ENCODE measurements at places on chromosomes 16 and 17.
A peak's percentile ranks its signal among the peaks of the same experiment; 100 is the strongest.

DNA sequence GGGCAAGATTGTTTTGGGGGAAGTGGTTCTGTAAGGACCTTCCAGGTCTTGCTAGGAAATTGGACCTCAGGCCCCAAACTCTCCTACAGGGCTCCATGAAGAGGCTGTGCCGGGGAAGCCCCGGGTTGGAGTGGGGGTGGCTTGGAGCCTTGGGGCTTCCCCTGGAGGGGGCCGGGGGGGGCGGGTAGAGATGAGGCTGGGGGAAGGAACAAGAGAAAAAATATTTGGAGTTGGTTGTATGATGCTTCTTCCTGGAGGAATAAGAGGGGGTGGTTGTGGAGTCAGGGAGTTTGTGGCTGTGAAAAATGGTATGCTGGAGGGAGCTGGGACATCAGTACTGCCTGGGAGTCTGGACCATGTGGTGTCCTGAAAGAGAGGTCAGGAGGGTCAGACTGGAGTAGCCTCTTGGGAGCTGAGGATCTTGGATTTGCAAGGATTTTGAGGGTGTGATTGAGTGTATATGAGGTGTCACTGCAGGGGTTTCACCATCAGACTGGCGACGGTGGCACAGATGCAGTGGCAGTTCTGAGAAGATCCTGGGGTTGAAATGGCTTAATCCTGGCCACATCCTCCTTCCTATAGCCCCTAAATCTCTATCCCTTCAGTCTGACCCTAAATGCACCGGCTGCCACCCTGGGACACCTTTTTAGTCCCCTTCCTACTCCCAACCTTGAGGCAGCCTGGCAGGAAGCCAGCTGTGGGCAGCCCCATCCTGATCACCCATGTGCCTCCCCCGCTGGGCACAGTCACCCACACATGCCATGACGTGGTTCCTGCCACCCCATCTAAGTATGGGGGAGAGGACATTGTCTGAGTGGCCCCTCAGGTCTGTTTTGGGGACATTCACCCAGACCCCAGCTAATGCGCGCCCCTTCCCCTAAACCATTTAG is 10.9 kb downstream of the RARA start:
- peak; percentile 34 for DNase-seq

- DNase-seq: no peak
Observed at GRCh38 chr17:28573521-28573920, 2.2 kb upstream of the PIGS start.

DNA sequence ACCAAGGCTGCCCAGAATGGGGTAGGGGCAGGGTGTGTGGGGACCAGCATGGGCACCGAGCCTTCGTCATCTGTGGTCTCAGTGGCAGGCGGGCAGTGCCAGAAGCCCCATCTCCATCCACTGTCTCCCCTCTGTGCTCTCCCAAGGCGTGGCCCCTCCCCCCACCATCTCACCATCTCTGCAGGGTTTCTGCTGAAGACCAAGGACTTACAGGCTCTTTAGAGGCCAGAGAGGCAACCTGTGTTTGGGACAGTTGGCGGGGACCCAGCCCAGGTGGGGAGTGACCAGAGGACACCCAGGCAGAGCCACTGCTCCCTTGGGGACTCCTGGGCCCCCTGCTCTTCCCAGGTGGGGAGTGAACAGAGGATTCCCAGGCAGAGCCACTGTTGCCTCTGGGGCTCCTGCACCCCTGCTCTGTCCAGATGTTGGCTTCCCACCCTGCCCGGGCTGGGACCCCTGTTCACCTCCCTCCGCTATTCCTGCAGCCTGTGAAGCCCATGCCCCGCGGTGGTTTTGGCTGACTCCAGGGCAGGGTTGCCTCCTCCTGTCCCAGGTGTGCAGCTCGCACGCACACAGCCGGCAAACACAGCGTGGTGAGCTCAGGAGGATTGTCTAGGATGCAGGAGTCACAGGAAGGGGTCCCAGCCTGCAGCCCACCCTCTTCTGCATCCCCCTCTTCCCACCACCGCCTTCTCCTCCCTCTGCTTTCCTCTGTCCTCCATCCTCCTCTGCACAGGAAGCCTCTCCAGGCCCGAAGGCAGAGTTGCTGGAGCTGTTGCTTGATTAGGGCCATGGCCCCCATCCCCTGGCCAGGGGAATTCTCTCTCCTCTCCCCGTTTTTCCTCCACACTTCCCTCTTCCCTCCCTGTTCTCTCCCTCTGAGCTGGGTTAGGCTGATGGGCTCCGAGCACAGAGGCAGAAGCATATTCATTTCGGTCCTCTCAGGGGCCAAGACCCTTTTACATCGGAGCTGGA is 45.0 kb downstream of the SLC7A5 start:
- DNase-seq: no peak

DNA sequence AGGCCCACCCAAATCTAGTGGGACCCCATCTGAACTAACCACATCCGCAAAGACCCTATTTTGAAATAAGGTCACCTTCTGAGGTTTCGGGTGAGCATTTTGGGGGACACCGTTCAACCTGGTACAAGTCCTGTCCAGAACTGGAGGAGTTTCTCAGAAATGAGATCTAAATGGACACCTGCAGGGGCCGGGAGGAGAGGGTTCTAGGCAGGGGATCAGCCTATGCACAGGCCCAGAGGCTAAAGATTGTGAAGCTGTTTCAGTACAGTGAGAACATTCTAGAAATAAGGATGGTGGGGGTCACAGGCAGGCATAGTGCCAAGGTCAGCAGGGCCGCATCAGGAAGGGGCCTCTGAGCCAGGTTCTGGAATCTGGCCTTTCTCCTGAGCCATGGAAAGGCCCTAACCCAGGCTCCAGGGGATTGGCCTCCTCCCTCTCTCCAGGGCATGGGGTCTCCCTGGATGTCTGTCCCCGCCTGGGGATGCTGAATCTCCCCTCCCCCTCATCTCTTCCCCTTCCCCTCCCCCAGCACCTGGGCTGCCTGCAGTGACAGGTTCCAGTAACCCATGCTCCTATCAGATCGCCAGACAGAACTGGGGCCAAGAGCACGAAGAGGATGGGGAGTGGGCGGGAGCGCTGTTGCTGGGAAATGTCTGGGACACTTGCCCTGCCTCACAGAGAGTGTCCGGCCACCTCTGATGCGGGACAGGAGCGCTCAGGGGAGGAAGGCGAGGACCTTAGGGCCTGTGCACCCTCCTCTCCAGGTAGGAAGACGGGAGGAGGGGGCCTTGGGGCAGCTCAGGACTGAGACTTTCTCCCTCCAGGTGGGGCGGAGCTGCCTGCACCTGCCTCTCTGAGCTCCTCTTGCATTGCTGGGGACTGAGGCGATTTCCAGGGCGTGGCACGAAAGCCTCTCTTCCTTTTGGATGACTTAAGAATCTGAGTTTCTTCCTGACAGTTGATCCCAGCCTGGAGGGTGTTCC is 321.4 kb upstream of the TNRC6C start:
- DNase-seq: no peak

GRCh38 chr17:27379888-27380533 is 76.2 kb upstream of the KSR1 start:
- DNase-seq: no peak

GRCh38 chr16:57190136-57190535 is 4.0 kb downstream of the RSPRY1 start:
- DNase-seq: no peak

GRCh38 chr16:64865069-64865696 is 256.7 kb downstream of the CDH11 start:
- DNase-seq: no peak

DNA sequence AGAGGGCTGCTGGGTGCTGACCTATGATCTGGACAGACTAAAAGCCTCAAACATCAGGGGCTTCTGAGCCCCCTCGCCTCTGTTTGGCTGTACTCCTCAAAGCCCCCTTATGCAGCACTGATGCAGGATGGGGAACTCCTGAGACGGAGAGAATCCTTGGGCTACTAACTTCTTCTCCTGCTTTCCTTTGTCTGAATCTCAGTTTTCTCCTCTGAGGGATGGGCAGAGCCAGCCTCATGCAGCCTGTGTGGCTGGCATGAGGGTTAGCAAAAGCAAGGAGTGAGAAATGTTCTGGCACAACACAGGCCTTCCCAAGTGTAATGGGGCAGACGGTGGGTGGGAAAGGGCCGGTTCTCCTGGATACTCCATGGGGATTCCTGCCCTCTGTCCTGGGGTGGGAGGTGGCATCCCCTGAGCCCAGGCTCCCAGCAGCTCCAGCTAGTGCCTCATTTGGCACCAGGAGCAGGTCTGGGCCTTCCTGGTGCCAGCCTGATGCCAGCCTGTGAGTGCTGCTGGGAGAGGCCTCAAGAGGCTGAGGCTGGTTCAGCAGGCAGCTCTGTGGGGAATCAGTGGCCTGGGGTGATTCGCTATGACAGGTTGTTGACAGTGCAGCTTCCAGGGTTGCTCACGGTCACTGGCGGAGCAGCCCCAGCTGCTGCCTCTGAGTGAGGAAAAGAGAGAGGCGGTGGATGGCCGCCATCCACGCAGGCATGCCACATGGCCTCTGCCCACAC is 4.0 kb upstream of the BRD7 start:
- DNase-seq: no peak

DNA sequence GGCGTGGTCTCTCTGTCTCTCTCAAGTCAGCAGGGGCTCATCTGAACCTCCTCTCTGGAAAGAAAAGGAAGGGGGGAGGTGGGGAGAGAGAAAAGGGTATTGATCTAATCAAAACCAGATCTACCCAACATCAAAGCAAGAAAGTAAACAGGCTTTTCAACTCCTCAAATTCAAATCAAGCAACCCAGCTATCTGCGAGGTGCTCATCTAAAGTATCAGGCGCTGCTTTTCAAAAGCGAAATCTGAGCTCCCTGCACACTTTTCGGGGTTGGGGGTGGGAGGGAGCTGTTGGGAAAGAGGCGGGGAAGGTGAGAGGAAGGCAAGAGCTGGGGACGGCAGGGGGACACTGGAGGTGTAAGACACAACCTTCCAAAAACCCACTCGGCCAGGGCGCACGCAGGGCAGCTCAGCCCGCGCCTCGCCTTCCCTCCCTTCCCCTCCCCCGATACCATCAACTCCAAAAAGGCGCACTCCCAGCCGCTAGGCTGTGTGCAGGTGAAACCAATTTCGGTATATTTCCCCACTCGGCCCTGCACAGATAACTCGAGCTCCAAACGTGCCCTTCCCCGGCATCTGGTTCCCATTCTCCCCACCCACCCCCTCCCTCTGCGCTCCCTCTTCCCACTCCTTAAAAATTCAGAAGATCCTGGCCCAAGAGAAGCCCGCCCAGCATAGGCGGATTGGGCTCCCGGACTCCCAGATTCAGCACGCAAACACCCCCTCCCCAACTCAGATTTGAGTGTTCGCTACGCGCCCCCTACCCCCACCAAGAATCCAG is 2.6 kb downstream of the AXIN2 start:
- DNase-seq: no peak

DNA sequence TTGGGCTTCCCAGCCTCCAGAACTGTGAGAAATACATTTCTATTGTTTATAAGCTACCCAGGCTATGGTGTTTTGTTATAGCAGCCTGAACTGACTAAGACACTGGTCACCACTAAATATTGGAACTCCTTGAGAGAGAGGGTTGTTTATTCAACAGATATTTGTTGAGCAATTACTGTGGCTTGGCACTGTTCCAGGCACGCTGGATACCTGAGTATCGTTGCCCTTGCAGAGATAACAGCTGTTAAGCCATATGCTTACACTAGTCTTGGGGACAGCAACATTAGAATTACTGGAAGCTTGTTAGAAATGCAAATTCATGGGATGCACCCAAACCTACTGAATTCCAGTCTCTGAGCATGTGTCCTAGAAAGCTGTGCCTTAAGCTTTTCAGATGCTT is 230.7 kb downstream of the HS3ST4 start:
- no peak for DNase-seq

- no peak for DNase-seq
Observed at GRCh38 chr17:17402558-17402957, 74.2 kb upstream of the MED9 start.

- no peak for DNase-seq
Observed at GRCh38 chr17:1289695-1290094, 10.2 kb downstream of the TRARG1 start.

DNA sequence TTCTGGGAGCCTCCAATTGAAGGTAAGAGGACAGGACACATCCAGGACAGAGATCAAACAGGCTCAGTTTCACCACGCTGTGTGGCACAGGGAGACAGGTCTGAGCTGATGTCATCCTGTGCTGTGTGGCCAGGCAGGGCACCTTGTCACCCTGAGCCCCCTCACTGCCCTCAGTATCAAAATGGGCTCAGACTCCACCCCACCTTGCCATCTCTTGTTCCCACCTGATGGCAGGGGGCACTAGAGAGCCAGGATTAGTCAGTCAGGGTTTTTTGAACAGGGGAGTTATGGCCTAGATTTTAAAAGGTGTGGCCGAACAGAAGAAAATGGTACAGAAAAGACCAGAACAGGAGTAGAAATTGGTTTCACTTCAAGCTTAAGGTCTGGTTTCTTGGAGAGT is 2.6 kb downstream of the KAT2A start:
- DNase-seq: no peak

DNA sequence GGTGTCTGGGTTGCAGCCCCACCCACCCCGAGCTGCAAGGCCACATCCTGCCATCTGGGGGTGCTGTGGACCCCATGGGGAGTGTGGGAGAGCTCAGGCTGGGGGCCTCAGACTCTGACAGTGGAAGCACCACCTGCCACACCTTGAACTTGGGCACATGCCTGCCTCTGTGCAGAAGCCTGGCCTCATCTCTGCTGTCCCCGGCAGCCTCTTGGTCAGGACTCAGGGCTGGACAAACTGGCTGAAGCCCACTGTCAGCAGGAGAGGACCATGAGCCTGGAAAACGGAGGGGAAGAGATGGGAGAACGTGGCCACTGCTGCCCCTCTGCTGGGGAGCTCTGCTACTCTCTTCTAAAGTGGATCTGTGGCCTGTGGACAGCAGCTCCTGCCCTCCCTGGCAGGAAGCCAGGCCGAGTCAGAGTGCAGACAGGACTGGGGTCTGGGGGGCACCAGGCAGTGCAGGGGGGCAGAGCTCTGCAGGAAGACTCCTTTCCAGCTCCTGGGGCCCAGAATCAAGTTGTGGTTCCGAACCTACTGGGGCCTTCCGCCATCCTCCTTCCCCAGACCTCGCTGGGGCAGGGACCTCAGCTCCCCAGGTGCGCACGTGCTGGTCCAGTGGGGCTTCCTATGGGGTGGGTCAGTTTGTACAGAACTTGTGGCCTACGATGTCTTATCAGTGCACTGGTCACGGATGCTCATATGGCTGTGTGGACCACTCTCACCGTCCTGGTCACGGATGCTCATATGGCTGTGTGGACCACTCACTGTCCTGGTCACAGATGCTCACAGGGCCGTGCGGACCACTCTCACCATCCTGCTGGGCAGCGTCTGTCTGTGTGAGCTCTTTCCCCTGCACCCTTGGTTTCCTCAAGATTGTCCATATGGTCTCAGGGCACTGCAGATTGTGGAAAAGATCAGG is 207.7 kb downstream of the LAT start:
- DNase-seq: no peak

DNA sequence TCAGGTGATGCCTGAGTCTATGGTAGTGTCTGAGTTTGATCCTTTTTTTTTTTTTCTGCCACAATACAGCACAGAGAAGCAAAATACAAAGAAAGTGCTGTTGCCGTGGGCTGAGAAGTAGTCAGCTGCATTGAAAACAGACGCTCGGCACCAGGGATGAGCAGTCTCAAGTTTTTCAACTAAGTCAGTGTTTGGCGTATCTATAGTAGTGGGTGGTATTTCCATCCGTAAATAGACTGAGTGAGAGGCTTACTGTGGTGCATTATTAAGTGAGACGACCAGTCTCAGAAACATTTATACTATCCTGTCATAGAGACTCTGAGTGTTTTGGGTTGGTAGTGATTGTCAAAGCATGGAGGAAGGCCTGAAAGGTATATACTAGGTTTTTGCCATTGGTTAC is 221.3 kb downstream of the SNX29 start:
- no peak for DNase-seq
